ENCODE measurements at places on chromosomes 1 and 21.
A peak's percentile ranks its signal among the peaks of the same experiment; 100 is the strongest.

- DNase-seq, result peak; percentile 18
These were observed 33.3 kb downstream of the DNTTIP2 start for GRCh38 chr1:93845538-93846205.

DNA sequence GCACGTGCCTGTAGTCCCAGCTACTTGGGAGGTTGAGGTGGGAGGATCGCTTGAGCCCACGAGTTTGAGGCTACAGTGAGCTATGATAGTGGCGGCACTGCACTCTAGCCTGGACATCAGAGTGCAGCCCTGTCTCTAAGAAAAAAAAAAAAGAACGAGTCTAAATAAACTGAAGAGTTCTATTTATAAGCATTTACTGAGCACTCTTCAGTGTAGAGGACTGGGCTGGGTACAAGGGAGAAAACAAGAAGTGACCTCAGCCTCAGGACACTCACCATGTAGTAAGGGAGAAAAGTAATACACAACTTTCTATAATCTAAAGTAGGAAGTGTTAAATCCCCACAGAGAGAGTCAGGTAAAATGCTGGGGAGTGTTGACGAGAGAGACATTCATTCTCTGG is 35.0 kb downstream of the NAV1 start:
- no peak for DNase-seq

- no peak for DNase-seq
These were observed 6.8 kb downstream of the KCNH1 start for GRCh38 chr1:211127166-211127565.

- DNase-seq, result no peak
These were observed 12.6 kb upstream of the RHBG start for GRCh38 chr1:156356262-156356874.

GRCh38 chr1:31575369-31576140 is 760 bp upstream of the TINAGL1 start:
- DNase-seq, result peak; percentile 96

- DNase-seq, result no peak
These were observed 3.7 kb downstream of the IL23R start for GRCh38 chr1:67169932-67170331.

DNA sequence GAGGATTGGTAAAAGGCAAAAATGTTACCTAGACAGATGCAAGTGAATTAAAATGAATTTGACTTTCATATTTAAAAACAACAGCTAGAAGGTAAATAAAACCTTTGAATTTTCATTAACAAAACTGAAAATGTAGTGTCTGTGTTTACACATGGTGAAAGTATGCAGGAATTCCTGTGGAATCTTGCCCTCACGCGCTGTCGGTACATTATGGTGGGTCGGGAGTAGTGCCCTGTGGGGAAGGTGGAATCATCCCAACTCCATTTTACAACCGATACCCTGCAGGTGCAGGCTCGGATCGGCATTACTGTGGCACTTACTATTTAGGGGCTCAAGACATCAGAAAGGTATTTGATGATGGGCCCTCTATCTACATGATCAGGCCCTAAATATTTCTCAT is 197.2 kb upstream of the MAP1LC3C start:
- DNase-seq, result no peak

- DNase-seq, result peak; percentile 55
These were observed 16.8 kb downstream of the S100A10 start for GRCh38 chr1:151976858-151977257.

- no peak for DNase-seq
These were observed 167.5 kb downstream of the ZNF281 start for GRCh38 chr1:200242110-200243041.

DNA sequence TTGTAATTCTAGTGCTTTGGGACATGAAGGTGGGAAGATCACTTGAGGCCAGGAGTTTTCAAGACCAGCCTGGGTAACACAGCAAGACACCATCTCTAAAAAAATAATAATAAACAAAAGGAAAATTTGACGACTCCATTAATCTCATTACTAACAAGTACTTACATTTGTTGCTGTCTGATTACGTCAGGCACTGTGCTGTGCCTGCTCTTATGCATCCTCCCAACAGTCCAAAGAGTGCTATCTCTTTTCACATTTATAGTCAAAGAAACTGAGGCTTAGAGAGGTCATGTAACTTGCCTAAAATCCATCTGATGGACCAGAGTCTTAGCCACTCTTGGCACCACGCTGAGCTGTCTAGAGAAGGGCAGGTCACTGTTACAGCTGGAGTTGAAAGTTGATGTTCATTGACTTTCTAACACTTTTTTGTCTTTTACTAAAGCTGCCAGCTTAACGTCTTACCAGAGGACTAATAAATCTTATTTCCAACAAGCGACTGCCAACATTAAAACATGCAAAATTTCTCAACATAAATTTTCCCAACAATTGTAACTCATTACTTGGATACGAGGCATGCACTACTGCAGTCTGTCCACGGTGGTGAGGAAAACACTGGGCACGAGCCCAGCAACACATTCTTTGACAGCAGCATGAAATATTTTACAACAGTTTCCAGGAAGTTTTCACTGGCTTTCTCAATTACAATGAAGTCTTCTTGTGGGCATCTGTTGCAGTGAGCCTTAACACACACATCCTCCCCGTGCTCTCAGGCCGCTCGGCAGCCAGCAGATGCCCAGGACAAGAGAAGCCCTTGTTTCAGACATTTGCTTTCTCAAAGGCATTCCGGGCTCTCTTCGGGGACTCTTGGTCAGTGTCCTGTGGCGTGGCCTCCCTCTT is 262.9 kb upstream of the PROX1 start:
- no peak for DNase-seq

DNA sequence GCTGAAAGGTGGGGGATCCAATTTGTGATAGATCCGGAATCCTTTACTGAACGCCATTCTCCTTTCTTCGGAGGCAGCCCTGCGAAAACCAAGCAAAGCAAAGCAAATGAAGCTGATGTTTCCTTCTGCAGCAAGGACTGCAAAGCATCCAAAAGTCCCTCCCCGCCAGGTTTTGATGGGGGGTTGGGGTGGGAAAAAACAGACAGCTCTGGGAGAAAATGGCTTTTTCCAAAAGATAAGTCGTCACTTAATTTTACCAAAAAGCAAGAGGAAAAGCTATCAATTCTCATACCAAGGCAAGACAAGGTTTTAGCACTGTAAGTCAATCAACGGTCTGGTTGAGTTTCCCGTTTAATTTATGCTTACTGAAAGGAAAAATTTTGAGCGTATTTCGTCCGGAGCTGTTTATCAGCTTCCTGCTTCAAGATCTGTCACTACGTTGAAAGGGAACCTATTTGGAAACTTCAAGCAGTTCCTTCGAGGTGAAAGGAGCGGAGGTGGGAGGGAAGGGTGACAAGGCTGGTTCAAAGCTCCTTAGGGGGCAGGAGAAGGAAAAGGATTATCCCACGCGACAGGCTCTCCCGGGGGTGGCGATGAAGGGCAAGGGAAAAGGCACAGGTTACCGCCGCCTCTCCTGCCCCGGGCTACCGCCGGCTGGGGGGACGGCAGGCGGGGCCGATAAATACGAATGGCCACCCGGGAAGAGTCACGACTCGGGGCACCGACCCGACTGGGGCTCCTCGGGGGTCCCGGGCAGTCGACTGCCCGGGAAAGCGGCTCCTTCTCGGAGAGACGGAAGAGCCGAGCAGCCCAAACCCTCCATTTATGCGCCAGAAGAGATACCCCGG is 750 bp downstream of the SYNJ1 start:
- peak; percentile 10 for DNase-seq

- DNase-seq, result no peak
These were observed 12.9 kb upstream of the LEMD1 start for GRCh38 chr1:205434738-205435137.

DNA sequence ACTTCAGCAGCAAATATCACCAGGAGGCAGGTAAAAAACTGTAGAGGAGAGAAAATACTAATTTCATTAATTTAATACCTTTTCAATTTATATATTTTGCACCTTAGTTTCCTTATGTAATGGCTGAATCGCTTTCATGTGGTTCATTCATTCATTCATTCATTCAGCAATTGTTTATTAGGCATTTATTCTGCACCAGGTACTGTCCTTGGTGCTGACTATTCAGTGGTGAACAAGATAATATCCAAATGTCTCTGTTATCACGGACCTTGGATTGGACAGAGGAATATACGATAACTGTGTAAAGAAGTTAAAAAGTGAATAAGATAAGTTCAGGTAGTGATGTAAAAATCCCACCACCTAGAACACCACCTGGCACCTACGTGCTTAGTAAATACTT is 28.8 kb downstream of the TSPAN2 start:
- DNase-seq, result no peak

DNA sequence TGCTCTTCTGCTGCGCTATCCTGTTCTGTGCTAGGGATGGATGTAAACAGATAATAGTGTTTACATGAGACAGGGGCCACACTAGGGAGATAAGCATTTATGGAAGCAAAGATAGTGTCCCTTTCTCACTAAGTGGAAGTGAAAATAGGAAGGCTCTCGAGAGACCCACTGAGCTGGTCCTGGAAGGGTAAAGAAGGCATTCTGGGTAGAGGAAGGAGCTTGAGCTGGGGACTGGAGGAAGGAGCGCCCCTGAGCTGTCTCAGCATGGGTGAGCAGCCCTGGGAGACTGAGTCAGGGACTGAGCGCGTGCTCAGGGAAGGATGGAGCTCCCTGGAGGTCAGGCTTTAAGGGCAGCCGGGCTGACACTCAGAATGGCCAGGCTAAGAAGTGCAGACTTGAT is 93.3 kb downstream of the IGSF21 start:
- DNase-seq, result no peak

GRCh38 chr1:237687804-237688203 is 202.9 kb downstream of the ZP4 start:
- DNase-seq, result no peak

- no peak for DNase-seq
These were observed 788.4 kb upstream of the PRMT6 start for GRCh38 chr1:106268070-106268469.

GRCh38 chr1:57214951-57215575 is 208.8 kb downstream of the DAB1 start:
- DNase-seq, result no peak

GRCh38 chr1:65243491-65243890 is 65.9 kb upstream of the DNAJC6 start:
- DNase-seq, result no peak

DNA sequence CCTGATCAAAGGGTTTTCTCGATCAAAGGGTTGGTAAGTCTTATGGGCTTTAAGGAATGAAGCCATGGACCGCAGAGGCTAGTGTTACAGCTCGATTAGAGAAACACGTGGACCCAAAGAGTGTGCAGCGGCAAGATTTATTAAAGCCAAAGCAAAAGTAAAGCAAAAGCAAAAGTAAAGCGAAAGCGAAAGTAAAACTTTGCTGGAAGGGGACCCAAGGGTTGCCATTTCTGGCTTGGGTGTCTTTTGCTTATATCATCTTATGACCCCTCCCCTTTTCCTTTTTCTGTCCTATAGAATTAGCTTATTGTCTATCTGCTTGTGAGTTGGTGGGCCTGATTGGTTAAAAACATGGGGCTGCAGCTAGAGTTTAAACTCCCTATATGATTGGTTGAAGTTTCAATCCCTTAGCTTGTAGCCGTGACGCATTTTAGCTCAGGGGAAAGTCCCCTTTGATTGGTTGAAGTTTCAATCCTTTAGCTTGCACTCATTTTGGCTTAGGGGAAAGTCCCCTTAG is 957.0 kb downstream of the AMY1C start:
- DNase-seq, result no peak

DNA sequence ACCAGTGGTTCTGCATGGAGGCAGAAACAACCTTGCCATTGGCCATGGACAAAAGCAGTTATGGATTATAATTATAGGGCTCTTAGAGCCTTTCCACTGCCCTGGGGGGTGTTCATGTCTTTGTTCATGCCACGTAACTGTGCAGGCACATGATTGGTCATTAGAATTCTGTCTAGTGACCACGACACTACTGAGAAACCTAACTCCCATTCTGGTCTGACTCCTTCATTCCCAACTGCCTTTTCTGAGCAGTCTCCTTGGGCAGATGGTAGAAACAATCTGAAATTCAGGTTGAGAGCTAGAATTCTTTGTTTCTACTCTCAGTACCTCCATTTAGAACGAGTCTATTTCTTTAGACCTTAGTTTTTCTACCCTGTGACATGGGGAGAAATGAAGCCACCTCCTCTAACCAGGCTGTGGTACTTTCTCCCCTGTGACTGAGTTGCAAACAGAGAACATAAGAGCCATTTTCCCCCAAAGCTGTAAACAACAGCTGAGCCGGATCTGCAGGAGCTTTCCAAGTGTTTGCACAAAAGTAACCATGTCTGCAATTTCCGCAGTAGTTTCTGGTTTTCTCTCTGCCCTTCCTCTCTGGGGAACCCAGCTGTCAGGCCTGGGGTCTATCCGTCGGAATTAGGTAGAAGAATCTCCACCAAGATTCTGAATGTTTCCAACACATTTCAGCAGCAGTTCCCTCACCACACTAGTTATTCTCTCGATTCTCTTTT is 37.7 kb upstream of the IPO9 start:
- DNase-seq, result no peak

- no peak for DNase-seq
These were observed 437.3 kb downstream of the PLA2G4A start for GRCh38 chr1:187266051-187266450.

DNA sequence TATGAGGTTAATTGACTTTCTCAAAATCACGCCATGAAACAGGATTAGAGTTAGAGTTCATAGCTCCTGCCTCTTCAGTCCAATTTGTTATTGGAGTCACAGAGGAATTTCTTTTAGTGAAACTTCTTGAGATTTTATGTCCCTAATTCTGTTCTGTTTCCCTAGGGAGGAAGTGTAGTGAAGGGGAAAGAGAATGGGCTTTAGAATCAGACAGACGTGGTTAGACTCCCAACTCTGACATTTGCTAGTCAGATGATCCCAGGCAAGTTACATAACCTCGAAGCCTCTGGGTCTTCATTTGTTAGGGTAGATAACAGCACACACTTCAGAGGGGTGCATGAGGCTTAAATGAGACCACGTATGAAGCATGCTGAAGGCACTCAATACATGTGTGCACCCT is 83.9 kb downstream of the ASTN1 start:
- DNase-seq, result no peak

DNA sequence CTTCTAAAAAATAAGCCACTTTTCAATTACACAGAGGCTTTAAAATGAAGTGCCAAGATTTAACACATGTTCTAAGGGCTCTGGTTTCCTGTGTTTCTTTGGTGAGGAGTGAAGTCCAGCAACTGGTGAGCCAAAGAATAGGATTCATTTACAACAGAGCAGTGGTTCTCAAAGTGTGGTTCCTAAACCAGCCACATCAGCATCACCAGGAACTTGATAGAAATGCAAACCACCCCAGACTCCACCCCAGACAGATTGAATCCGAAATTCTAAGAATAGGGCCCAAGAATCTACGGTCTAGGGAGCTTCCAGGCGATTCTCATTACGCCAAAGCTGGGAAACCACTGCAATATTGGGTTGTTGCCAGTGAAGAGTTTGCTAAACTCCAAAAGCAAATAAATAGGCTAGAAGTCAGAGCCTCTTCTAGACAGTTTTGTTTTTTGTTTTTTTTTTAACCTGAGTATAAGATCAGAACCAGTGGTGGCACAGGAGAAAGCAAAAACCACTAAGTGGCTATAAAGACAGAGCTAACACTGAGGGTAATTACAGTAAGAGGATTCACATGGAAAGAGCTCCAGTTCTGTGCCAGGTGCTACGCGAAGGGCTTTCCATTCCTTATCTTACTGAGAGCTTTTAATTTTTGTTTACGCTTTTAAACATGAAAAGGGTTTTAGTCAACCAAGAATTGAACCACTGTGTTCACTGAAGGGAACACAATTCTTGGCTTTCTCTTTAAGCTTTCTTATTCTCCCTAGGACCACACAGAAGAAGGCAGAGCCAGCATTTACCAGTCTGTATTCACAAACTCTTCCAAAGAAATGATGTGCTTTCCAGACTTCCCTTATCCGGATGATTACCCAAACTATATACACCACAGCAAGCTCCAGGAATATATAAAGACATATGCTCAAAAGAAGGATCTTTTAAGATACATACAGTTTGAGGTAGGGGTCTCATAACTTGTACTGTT is 42.4 kb upstream of the FMO2 start:
- no peak for DNase-seq

Measured in Calu3 (cell line).